ENCODE measurements at places on chromosomes 16 and 17. TPM values are rescaled to one million over a fixed set of nuclear protein-coding genes. Genes with fewer than 3 reads are reported as not detected.

The PGAP3 gene
- total RNA-seq = 39.7 TPM

The TRIM65 gene
- 32.9 TPM for total RNA-seq

The CPHXL2 gene
- total RNA-seq = not detected

The SYNRG gene
- total RNA-seq = 67.4 TPM

The EPOP gene
- total RNA-seq = 2.8 TPM

The CCL4L2 gene
- 10.7 TPM for total RNA-seq

Measured in lung (tissue), 17 donors.